ENCODE measurements at places on chromosomes 1 and 21.

GRCh38 chr1:9449110-9449627 lies 90.1 kb upstream of the SLC25A33 start:
- no peaks in the 10 kb centered on the region for H3K36me3 ChIP-seq
- peak overlapping the region; percentile 6 for H3K4me3 ChIP-seq
- H3K4me1 ChIP-seq = peaks cover 9% of the 10 kb centered on the region
- no peak for DNase-seq
- no peaks in the 10 kb centered on the region for H3K27me3 ChIP-seq

DNA sequence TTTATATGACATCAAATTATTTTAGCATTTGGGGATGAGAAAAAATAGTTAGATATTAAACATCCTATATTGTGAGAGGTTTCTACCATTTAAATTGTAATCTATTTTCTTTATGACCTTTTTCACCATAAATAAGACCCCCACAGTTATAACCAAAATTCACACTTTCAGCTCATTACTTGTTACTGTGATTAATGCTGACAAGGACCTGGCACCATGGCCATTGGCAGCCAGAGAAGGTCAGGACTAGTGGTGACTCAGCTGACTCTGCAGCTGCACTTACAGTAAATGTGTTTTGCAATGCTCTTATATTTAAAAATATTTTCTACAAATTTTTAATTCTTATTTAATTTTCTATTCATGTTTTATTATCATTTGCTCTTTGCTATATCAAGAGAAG lies 133.3 kb upstream of the C1orf105 start:
- no peak overlapping the region for H3K27ac ChIP-seq
- DNase-seq = no peak
- H3K4me3 ChIP-seq = no peak overlapping the region
- no peaks in the 10 kb centered on the region for H3K36me3 ChIP-seq
- H3K4me1 ChIP-seq = no peaks in the 10 kb centered on the region

DNA sequence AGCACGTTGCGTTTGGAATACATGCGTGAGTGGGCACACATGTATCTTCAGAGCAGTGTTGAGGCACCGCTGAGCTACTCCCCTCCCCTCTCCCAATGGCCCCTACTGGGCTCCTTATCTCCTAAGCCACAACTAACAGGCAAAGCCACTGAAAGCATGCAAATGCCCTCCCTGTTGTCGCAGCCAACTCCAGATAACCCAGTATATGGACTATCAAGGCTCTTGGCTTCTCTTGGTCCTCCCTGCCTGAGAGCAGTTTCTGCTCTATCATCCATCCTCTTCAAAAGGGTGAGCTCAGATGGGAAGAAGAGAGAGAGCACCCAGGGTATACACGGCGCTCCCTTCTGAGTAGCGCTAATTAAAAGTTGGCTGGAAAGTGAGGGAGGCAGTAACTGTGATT lies 58.5 kb upstream of the CNTN2 start:
- no peak overlapping the region for H3K27ac ChIP-seq
- H3K27me3 ChIP-seq = no peaks in the 10 kb centered on the region
- H3K4me3 ChIP-seq = no peak overlapping the region
- H3K36me3 ChIP-seq = no peaks in the 10 kb centered on the region
- DNase-seq = no peak

DNA sequence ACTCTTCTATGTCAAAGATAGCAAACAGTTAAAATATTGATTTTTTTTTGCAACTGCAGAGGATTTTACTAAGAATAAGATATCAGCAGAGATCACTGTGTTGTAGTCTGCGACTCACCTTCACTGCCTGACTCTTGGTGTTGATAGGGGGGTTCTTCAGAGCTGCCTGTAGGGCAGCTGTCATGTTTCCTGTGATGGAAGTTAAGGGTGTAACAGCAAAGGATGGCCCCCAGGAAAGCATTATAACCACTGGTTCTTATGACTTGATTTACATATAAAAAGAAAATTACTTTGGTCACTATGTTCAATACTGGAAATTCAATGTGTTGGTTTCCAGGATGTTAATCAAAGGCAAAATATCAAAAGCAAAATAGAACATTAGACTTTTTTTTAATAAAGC lies 2.6 kb downstream of the ARPC5 start:
- peaks cover 10% of the 10 kb centered on the region for H3K36me3 ChIP-seq
- H3K4me1 ChIP-seq = no peaks in the 10 kb centered on the region
- H3K27me3 ChIP-seq = no peaks in the 10 kb centered on the region
- no peak for DNase-seq

GRCh38 chr1:225875044-225875815 lies 7.0 kb downstream of the TMEM63A start:
- H3K4me1 ChIP-seq = peaks cover 38% of the 10 kb centered on the region
- H3K27me3 ChIP-seq = no peaks in the 10 kb centered on the region
- DNase-seq = no peak
- H3K4me3 ChIP-seq = no peak overlapping the region
- H3K36me3 ChIP-seq = peaks cover 5% of the 10 kb centered on the region

DNA sequence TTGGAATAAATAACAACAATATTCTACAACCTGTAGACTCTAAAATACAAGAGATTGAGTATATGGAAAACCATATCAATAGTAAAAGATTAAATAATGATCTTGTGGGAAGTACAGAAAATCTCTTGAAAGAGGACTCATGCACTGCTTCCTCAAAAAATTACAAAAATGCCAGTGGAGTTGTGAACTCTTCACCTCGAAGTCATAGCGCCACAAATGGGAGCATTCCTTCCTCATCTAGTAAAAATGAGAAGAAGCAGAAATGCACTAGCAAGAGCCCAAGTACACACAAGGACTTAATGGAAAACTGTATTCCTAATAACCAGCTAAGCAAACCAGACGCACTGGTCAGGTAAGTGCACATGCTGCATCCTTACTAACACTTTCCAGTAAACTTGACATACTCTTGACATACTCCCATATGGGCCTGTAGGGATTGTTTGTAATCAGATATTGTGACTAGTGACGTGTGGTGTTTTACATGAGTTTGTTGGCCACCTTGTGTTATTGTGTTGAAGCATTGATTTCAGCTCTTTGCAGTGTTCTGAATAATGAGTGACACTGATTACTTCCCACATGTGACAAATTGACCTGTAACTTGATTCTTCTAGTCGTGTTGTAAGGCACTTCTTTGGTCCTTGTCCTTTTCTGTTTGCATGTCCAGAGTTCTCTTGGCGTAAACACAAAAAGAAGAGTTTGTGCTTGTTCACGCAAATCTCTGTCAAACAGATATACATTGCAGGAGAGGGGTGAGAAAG lies 28.0 kb downstream of the MACO1 start:
- DNase-seq = no peak
- no peaks in the 10 kb centered on the region for H3K27me3 ChIP-seq
- no peaks in the 10 kb centered on the region for H3K4me1 ChIP-seq
- no peak overlapping the region for H3K4me3 ChIP-seq

DNA sequence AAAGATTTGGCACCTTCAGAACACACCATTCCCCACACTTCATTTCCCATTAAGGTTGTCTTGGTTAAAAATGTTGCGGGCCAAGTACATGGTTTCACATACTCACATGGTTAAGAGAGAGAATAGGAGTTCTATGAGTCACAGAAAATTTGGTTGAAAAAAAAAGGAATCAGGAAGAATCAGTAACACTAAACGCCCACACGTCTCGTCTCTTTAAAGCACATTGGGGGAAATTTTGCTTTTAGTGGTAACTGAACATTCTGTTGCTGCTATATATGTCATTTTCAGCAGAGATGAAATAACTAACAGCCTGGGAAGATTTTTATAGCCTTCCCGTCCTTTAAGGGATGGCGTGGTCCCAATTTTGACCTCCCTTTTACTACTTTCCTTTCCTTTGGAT lies 132.9 kb upstream of the ERG start:
- no peaks in the 10 kb centered on the region for H3K27me3 ChIP-seq
- DNase-seq = no peak
- no peaks in the 10 kb centered on the region for H3K4me1 ChIP-seq

GRCh38 chr1:116706841-116707240 lies 39.3 kb upstream of the IGSF3 start:
- H3K36me3 ChIP-seq = no peaks in the 10 kb centered on the region
- no peak overlapping the region for H3K4me3 ChIP-seq
- H3K27me3 ChIP-seq = no peaks in the 10 kb centered on the region
- DNase-seq = no peak

- H3K27me3 ChIP-seq = peaks cover 11% of the 10 kb centered on the region
- no peaks in the 10 kb centered on the region for H3K4me1 ChIP-seq
- peak; percentile 43 for DNase-seq
- no peak overlapping the region for H3K4me3 ChIP-seq
- no peak overlapping the region for H3K27ac ChIP-seq
Measured at GRCh38 chr1:115826628-115827027, 14.3 kb downstream of the NHLH2 start.

DNA sequence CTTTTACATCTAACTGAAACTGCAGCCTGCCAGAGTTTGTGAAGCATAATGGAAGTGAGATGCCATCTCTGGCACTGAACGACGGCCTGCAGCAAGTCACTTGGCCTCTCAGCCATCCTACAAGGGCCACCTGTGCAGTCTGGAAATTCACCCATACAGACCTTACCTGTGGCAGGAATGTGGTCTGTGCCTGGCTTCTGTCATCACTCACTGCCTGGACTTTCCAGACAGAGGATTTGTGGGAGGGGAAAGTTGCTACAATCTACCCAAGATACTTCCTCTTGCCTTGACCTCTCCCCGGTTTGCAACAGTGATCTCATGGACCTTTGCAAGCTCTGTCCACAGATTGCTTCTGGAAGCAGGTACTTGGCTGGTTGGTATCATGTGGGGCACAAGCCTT lies 58.4 kb upstream of the ATP1B1 start:
- peaks cover 4% of the 10 kb centered on the region for H3K4me1 ChIP-seq
- H3K27ac ChIP-seq = no peak overlapping the region
- H3K27me3 ChIP-seq = no peaks in the 10 kb centered on the region
- no peaks in the 10 kb centered on the region for H3K36me3 ChIP-seq
- no peak overlapping the region for H3K4me3 ChIP-seq
- DNase-seq = no peak

DNA sequence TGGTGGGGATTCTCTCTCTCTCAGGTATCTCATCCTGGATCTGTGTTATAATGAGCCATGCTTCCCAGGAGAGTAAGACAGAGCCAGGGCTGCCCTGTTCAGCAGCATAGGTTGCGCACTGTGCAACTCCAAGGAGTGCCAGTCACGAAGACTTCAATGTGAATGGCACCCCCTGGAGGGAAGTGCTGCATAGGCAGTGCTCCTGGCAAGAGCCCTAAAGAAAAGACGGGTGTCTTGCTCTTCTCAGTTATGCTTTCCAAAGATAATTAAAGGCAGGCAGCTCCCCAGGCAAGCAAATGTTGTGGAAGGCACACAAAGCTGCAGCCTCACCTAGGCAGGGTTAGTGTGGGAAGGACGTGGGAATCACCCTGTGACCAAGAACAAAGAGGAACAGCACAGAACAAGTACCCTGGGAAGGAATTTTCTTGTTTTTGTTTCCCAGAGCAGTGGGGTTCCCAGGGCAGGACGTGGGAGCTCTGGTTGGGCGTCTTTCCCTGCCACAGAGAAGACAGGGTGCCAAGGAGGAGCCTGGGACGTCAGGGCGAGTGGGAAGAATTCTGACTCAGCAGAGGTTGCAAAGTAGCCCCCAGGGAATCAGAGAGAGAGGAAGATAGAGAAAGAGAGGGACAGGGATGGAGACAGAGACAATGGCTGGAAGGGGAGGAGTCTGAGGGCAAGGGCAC lies 120.9 kb downstream of the KCNN3 start:
- no peaks in the 10 kb centered on the region for H3K27me3 ChIP-seq
- no peaks in the 10 kb centered on the region for H3K36me3 ChIP-seq
- no peak overlapping the region for H3K4me3 ChIP-seq

DNA sequence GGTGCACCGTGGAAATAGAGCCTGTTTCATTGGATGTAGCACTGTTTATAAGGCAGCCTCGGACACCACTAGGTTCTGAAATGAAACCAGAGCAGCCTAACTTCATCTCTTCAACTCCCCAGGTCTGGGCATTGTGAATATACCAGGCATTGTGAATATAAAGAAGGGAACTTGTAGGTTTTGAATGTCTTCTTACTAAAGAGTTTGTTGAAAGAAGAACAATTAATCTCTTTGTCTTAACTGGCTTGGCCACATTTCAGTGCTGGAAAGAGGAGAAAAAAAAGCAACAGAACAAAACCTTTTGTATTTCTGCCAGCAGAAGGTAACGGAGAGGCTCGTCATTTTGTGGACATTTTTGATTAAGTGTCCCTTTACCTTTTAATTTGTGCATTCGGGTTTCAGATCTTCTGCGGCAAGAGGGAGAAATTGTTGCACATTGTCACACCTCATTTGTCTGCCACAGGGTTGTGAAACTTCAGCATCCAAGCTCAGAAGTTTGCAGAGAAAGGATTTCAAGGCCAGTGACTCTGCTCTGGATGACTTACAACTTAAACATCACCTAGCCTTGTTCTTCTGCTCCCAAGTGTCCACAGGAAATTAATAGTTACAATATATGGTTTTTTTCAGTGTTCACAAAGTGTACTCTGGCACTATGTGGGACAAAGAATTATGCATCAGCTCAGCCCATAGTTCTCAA lies 158.3 kb downstream of the KAZN start:
- DNase-seq = peak; percentile 37
- H3K4me1 ChIP-seq = no peaks in the 10 kb centered on the region
- H3K27ac ChIP-seq = no peak overlapping the region
- no peaks in the 10 kb centered on the region for H3K36me3 ChIP-seq
- H3K27me3 ChIP-seq = no peaks in the 10 kb centered on the region

- no peak overlapping the region for H3K4me3 ChIP-seq
- H3K36me3 ChIP-seq = no peaks in the 10 kb centered on the region
- DNase-seq = no peak
- H3K4me1 ChIP-seq = no peaks in the 10 kb centered on the region
- peak overlapping the region; percentile 89 for H3K27ac ChIP-seq
Measured at GRCh38 chr1:3211582-3212375, 142.8 kb downstream of the PRDM16 start.

GRCh38 chr1:47650611-47651010 lies 212.8 kb downstream of the FOXD2 start:
- DNase-seq = peak; percentile 55
- H3K36me3 ChIP-seq = no peaks in the 10 kb centered on the region
- H3K27me3 ChIP-seq = peaks cover 3% of the 10 kb centered on the region
- H3K4me1 ChIP-seq = peaks cover 7% of the 10 kb centered on the region

- no peak for DNase-seq
- H3K27me3 ChIP-seq = no peaks in the 10 kb centered on the region
- no peaks in the 10 kb centered on the region for H3K36me3 ChIP-seq
- no peaks in the 10 kb centered on the region for H3K4me1 ChIP-seq
- no peak overlapping the region for H3K27ac ChIP-seq
Measured at GRCh38 chr1:102103646-102104045, 106.9 kb upstream of the OLFM3 start.

DNA sequence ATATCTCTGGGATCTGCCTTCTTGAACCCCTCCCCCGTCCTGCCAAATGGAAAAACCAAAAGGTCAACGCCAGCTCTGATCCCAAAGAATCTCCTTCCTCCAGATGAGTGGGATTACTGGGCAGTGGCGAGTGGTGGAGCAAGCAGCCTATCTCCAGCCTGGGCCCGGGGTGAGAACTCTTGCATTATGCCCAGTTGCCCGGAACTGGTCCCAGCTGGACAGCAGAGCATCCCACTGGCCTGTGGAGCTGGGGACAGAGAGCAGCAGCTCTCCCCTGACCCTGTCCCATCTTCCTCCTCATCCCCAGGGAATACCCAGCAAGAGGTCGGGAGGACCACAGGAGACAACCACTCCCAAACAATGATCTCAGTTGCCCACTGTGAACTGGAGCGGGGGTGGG lies 130.5 kb downstream of the TMEM53 start:
- H3K36me3 ChIP-seq = no peaks in the 10 kb centered on the region
- no peaks in the 10 kb centered on the region for H3K4me1 ChIP-seq
- H3K27ac ChIP-seq = no peak overlapping the region
- no peak for DNase-seq

- H3K36me3 ChIP-seq = peaks cover 32% of the 10 kb centered on the region
- peak; percentile 78 for DNase-seq
- peak overlapping the region; percentile 99 for H3K4me3 ChIP-seq
- no peaks in the 10 kb centered on the region for H3K27me3 ChIP-seq
- peak overlapping the region; percentile 97 for H3K27ac ChIP-seq
Measured at GRCh38 chr1:151058692-151059091, 730 bp downstream of the CDC42SE1 start.
